ENCODE measurements at places on chromosomes 3 and 15.

- no peak for DNase-seq
These were observed 298.5 kb downstream of the GBE1 start for GRCh38 chr3:81462921-81463320.

GRCh38 chr15:35107122-35107521, 22.0 kb upstream of the NANOGP8 start:
- no peak for DNase-seq

DNA sequence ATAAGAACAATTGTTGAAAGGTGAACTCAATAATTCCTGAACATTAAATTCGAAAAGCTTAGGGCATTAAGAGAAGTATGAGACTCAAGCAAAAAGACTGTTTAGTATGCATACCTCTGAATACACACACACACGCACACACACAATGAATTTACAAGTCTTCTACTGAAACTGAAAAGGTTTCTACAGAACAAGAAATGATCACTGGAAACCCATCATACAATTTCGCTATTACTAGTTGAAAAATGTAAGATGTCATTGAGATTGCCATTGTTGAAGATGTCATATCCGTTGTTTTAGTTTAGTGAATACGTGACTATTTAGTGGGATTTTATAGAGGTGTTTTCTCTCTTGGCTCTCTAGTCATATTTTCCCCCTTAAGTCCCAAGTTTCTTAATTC, 106.8 kb downstream of the FOXB1 start:
- DNase-seq, result no peak

GRCh38 chr15:82044373-82045178, 1.2 kb downstream of the MEX3B start:
- no peak for DNase-seq

- DNase-seq, result no peak
These were observed 133.0 kb upstream of the LMCD1 start for GRCh38 chr3:8368598-8368997.

GRCh38 chr3:46594723-46595122, 17.6 kb upstream of the FAM240A start:
- no peak for DNase-seq

- no peak for DNase-seq
These were observed 54.2 kb downstream of the MAP4 start for GRCh38 chr3:47961815-47962606.

DNA sequence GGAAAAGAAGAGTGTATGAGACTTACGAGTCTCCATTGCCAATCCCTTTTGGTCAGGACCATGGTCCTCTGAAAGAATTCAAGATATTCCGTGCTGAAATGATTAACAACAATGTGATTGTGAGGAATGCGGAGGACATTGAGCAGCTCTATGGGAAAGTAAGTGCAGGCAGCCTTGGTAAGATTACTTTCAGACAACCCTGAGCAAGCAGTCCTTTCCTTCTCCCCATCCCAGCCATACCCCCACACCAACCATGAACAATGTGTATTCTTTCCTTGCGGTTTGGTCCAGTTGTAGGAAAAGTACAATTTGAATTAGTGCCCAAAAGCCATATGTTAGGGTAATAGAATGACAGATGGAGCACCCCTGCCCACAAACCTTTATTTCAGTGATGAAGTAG, 5.6 kb downstream of the TSEN2 start:
- DNase-seq, result no peak

DNA sequence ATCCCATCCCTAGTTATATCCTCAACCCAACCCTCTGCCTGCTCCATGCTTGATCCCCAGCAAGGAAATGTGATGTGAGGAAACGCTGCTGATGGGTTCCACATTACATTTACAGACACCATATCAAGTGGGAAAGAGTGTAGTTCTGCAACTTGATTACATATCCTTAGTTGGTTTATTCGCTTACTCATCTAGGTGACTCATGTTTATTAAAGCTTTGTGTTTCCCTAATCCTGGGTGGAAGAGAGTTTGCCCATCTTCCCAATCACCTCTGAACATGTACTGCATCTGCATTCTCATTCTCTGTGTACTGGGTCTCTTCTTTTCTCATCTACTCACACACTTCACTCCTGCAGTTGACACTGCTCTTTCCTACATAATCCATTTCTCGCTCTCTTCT, 91.7 kb upstream of the PDZRN3 start:
- DNase-seq, result no peak

DNA sequence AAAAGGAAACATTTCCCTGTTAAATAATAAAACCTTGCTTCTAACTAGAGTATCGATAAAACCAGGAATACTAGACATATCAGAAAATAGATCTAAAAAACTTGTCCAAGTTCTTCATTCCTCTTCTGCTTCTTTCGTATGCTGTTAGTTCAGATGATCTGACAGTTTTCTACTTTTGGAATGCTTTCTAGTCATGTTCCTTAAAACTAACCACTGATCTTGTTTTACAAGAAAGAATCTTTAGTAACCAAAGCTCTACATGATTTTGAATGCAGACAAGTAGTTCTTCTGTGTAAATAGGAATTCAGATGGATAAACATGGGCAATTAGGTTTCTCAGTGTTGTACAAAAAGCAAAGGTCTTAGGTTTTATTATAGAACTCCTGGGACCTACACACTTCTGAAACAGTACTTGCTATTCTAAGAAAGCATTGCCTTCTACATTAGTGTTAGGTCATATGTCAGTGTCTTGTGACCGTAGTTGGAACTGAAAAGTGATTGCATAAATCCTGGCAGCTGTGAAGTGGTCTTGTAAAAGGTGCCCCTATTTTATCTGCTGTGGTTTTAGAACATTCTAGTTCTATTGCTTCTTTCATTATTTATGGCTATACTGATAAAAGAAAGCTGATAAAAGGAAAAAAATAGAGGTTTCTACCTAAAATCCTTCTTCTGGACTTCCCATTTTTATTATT, 40.7 kb downstream of the SNRK start:
- no peak for DNase-seq

DNA sequence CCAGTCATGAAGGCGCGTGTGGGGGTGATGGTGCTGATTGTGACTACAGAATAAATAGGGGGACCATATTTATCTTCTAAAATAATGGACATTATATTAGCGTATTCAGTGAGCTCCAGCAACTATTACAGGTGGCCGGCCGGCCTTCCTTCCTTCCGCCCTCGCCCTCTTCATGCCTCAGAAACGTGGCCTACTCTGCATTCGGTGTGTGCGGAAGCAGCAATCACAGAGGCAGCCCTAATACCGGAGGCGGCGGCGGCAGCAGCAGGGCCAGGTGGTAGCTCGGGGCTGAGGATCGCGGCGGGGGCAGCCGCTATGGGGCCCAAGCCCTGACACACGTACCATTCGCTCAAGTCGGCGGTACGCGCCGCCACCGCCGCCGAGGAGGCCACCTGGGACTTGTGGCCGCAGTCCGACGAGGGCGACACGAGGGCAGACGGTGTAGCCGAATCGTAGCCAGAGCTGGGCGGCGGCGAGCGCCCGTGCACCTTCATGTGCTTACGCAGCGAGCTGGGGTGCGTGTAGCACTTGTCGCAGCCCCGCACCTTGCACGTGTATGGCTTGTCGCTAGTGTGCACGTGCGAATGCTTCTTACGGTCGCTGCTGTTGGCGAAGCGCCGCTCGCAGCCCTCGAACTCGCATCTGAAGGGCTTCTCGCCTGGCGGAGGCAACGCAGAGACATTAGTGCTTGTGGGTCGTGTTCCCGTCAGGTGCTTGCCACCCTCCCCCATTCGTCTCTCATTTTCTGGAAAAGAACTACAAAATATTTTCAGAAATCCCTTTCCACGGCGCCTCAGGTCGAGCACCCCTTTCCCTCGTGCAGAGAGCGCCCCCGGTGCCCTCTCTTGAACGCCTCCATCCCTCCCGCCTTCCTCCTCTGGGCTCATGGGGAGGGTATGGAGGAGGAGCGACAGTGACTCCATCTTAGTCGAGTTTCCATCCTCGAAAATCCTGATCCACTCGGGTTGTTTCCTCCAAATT, 15.5 kb downstream of the ZIC4 start:
- no peak for DNase-seq

GRCh38 chr3:130671545-130672312, 74.9 kb downstream of the PIK3R4 start:
- no peak for DNase-seq

DNA sequence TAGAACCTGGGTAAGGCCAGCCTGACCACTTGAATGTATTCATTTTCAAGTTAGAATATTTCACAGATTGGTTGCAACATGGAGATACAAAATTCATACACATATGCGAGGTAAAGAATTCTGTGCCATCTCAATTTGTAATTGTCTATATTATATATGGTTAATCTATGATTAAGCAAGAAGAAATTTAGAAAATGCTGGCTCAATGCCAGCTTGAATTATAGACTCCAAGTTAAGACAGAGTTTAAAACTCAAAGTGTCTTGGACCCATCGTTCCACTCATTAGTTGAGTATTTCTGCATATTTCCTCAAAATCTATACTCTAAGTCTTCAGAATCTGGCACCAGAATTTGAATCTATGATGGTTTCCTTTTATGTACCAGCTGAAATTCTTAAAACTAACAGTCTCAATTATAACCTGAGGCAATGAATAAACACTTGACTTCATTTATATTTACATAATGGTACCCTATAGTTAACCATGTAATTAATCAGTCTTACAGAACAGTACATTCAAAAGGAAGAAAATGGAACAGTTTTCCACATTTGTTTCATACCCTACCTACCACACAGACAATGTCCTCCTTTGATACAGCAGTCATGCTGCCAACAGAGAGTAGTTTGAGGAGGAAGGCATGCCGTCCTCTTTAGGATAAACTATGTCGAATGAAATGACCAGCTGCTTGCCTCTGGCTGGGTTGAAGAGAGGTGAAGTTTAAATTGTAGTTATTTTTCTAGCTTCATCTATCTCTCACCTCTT, 95.7 kb downstream of the CD47 start:
- DNase-seq, result peak; percentile 58

- no peak for DNase-seq
These were observed 12.4 kb downstream of the SLCO3A1 start for GRCh38 chr15:91865950-91866349.

DNA sequence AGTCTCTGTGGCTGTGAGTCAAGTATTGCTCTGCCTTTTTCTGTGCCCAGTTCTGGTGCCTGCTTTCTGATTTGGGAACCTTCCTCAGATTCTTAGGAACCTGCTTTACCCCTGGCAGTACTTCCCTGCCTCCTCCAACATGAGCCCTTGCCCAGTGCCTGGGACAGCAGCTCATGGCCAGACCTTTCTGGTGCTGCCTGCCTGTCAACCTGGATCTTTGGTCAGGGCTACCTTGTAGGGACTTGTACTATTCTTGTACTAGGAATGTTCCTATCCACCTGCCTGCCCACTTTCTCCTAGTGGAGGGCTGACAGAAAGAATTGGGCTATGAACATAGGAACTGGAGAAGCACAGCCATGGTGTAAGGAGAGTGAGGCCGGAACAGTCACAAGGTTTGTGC, 28.8 kb upstream of the EPHB1 start:
- no peak for DNase-seq

DNA sequence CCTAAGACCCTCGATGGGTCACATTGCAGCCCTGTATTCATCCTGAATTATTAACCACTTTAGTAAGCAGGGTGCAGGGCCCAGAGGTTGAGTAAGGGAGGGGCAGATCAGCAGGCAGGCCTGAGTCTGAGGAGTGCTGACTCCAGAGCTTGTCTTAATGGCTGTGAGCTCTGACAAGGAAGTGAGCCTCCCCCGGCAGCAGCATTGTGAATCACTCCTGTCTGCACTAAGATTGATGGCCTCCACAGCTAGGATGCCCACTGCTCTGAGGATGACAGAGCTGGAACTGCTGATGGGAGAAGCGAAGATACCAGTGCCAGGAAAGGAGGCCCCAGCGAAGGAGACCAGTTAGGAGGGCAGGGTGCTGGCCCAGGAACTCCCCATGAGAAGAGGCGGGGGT, 46.5 kb upstream of the CCDC174 start:
- no peak for DNase-seq

DNA sequence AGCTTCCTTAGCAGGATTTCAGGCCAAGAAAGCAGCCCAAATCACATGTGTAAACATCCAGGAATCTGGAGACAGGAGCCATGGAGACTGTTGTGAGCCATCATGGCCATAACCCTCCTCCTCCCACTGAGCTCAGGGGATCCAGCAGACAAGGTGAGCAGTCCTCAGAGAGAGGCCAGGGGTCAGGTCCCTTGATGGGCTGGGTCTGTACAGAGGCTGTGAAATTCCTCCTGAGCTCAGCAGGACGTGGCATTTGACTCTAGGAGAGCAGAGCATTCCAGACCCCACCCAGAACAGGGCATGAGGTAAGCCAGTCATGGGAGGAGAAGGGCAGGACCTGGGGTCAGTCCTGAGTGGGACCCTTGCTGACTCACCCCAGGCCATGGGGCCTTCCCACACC, 67.0 kb upstream of the ACAN start:
- DNase-seq, result no peak

DNA sequence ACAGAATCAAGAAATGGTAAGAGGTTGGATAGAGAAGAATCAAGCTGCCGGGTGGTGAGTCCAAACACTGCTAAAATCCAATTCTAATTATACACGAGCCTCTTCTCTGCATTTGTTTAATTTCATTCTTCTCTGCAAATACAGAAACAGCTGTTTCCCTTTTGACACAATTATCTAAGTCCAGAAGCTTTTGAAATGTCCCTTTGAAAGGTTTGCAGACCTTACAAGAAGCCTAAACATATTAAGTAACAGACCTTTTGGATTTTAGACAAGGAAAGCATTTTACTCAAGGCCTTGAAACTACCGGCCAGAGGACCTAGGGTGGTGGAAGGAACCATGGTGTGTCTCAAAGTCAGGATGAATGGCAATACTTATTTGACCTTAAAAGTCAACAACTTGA, 403.8 kb upstream of the ADAMTS9 start:
- no peak for DNase-seq

DNA sequence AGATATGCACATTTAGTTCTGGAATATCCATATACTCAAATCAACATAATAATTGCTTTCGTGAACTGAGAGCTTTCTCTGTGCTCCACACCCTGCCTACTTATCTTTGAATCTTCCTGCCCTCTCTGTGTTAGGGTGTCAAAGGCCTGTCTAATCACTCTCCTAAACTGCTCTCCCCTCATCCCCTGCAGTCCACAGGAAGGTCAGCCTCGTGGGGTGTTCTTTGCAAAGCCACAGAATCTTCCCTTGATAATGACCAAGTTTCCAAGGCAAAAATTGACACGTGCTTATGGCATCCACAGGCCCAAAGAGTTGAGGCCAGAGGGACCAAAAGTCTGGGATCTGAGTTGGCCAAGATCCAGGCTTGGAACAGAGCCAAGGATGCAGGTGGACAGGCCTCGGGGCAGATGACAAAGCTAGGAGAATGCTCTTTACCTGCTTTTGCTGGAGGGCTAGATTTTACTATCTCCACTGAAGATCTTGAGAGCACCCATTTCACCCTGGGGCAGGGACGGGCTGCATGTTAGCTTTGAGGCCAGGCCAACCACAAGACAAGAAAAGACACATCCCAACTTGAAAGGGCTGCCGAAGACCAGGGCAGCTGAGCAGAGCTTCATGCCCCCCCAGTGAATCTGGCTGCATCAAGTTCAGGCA, 20.4 kb downstream of the BHLHE40 start:
- no peak for DNase-seq

- no peak for DNase-seq
These were observed 108.7 kb upstream of the UBE2E2 start for GRCh38 chr3:23094412-23094811.
